ENCODE measurements at places on chromosomes 1 and 21.

- DNase-seq, result no peak
Observed at GRCh38 chr1:3759796-3760195, 7.5 kb downstream of the CCDC27 start.

- no peak for DNase-seq
Observed at GRCh38 chr21:15860541-15860940, 130.8 kb downstream of the USP25 start.

- no peak for DNase-seq
Observed at GRCh38 chr1:54973205-54973921, 7.1 kb upstream of the TMEM61 start.

GRCh38 chr1:208107425-208108212 is 136.6 kb downstream of the PLXNA2 start:
- DNase-seq, result no peak

DNA sequence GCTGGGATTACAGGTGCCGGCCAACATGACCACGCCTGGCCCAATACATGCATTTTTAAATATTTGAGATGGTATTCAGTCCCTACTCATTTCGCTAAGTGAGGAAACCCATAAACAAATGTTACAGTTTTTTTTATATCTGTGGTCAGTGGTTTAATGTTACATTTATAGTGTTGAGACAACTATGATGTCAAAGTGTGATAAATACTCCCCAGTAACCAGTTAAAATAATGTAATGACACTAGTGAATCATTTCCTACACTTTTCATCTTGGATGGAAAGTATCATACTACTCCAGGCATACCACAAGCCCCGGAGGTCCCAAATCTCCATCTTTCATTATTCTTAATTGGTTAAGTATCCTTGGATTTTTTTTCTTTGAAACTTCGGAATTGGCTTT is 87.5 kb upstream of the KIF26B start:
- DNase-seq, result no peak

GRCh38 chr21:43864313-43864961 is 586 bp upstream of the AGPAT3 start:
- DNase-seq, result peak; percentile 58

- no peak for DNase-seq
Observed at GRCh38 chr1:28516518-28516956, 10.7 kb downstream of the RCC1 start.

DNA sequence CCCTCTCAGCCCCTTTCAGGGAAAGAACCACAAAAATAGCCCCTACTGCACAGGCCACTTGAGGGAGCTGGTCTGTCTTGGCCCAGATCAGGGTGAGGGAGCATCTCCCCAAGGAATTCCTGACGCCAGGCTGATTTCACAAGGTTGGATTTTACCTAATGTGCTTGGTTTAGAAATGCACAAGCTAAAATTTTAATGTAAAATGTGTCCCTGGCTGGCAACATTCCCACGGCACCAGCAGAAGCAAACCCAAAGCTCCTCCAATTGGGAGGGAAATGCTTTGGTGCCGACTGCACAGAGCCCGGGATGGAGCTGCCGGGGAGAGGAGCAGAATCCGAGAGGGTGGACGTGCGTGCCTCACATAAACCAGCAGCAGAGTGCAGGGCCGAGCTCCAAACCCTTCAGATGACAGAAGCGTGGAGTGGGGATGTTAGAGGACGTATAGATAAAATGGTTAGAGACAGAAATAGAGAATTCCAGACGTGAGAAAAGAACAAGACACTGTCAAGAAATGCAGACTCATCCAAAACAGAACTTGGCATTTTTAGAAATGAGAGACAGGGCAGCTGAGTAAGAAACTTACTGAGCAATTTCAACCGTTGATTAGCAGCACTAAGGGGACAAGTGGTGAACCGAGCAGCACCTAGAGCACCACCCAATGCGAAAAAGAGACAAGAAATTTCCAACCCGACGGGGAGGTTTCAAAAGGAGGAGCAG is 41.6 kb upstream of the TMEM52 start:
- no peak for DNase-seq

GRCh38 chr1:217896490-217896889 is 265.3 kb downstream of the SPATA17 start:
- DNase-seq, result no peak

DNA sequence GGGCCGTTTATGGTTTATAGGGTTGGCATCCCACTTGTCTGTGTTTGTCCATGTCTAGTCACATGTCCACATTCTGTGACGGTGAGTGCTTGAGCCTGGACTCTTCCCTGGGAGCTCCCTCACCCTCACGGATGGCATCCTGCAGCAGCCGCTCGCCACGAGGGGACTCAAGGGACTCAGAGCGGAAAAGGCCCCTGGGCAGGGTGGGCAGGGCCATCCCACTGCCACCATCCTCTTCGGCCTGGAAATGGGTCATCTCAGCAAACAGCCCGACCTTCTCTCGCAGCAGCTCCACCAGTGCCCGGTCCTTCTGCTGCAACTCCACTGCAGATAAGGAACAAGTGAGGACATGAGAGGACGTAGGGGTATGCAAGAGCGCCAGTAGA is 11.1 kb downstream of the RXFP4 start:
- DNase-seq, result no peak

GRCh38 chr1:24373044-24373443 is 40.5 kb downstream of the STPG1 start:
- DNase-seq, result no peak

DNA sequence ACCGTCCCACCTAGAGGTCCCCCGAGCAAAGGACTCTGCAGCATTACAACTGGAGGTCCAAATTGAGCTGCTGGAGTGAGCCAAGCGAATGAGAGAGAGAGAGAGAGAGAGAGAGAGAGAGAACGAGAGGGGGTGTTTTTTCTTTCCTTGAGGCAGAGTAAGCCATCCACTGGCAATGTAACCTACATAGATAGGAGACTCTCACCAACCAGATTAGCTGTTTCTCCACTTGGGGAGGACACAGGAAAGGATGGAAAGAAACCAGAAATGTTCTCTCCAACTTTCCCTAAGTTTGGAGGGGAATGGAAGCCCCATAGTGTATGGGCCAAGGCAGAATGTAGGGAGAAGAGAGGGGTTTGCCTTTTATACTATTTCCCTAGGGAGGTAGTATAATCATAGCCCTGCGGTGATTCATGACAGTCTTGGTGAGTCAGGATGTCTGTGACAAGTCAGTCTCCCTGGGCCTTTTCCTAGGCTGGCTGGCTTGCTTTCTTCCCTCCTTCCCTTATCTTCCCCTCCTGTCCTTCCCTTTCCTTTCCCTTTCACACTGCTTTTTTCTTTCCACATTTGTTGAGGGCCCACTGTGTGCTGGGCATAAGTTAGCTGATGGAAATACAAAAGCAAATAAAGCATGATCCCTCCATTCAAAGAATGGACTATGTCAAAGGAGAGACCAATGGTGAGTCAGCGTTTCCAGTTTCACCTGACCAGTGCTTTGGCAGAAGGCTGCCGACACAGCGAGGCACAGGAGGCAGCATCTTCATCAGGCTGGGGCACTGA is 7.1 kb downstream of the FNDC7 start:
- no peak for DNase-seq

GRCh38 chr1:1577367-1578011 is 2.8 kb upstream of the SSU72 start:
- no peak for DNase-seq

DNA sequence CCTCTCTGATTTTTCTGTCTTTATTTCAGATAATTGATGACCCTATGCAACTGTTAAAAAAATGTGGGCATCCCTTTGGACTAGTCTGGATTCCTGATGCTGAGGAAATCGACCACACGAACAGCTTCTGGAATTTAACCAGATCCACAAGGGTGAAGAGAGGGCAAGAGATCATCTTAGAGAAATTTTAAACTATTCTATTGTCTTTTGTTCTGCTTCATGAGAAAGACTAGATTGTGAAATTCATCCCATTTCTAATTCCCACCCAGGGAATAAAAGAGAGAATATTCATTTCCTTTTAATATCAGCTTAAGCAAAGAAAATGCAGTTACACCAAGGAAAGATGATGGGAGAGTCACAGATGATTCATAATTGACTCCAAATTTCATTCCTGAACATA is 71.8 kb downstream of the DUSP10 start:
- DNase-seq, result no peak

- DNase-seq, result no peak
Observed at GRCh38 chr1:165869343-165869742, 41.9 kb downstream of the UCK2 start.

DNA sequence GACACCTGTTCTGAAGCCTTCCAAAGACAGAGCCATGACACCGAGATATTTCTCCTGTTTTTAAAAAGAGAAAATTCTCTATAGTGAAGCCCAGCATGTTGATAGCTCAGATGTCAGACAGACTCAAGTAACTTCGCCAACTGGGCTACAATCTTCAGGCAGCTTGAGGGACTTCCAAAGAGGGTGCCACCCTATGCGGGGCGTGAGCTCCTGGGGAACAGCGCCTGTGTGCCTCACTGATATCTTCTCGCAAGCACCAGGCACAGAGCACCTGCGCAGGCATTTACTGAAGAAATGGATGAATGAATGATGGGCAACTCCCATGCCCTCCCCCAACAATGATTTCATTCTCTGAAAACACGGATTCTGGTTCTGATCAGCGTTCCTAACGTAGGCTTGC is 17.6 kb downstream of the RIPK4 start:
- DNase-seq, result no peak

DNA sequence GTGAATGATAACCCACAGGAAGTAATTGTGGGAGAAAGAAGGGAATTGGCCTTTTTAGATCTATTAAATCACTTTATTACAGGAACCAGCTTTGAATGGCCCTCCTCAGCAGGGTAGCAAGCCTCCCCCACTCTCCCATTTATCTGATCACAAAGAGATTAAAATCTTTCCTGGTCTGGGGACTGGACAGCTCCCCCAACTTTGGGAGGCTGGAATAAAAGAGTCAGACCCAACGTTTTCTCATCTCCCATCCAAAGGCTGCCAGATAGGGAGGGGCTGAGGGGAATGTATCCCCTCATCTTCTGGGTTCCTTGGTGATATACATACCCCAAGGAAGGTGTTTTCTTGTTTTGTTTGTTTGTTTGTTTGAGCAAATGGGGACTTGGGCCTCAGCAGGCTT is 2.4 kb downstream of the LIN28A start:
- no peak for DNase-seq

GRCh38 chr1:243496187-243496646 is 240.4 kb downstream of the SDCCAG8 start:
- DNase-seq, result no peak

DNA sequence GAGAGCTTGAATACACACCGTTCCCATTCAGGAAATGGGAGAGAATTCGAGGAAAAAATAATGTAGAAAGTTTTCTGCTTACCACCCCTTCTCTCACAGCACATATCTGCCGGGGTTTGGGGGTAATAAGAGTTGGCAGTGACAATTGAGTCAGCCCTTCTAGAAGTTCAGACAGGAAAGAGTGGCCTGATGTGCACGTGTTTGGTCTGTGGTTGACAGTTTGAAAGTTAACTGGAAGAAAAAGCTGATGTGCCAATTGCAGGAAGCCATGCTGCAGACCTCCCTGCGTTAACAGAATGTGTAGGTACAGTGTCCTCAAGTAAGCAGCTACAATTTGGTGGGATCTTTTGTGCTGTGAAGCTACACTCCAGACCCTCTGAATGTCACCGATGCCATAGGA is 50.9 kb downstream of the DHX9 start:
- DNase-seq, result no peak

DNA sequence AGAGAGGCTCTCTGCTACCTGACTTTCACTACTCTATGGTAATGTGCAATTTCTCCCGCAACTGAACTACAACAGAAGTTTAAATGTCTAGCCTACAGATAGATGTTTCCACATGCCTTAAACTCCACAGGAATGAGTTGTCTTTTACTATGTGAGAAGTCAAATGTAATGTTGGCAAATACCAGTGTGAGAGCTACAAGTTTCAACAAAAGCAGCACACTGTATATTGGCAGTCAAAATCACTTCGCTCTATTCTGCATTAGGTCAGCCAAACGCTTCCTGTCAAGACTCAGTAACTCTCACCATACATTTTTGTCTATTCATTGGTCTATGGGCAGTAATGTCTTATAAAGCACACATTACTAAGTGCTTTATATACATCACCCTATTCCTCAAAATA is 41.9 kb downstream of the LUZP1 start:
- DNase-seq, result no peak

GRCh38 chr1:226934483-226935237 is 5.4 kb upstream of the COQ8A start:
- no peak for DNase-seq

DNA sequence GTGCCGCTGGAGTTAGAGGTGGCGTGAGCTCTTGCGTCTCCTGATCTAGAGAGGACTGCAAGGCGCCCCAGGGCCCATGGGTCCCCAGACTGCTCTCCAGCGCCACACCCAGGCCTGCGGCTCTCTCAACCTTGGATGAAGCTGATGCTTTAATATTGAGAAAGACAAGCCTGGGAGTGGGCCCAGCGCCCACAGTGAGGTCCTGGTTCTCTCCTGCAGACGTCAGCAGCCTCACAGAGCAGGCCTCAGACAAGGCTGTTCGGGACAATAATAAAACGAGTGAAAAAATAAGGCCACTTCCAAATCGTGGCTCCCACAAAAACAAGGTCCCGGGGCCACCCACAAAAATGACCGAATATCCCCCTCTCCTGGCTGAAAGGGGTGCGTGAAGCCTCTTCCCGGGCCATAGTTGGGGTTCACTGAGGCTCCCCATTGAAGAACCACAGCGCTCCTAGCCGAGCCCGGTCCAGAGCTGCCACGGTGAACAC is 6.0 kb upstream of the DNMT3L start:
- DNase-seq, result no peak

DNA sequence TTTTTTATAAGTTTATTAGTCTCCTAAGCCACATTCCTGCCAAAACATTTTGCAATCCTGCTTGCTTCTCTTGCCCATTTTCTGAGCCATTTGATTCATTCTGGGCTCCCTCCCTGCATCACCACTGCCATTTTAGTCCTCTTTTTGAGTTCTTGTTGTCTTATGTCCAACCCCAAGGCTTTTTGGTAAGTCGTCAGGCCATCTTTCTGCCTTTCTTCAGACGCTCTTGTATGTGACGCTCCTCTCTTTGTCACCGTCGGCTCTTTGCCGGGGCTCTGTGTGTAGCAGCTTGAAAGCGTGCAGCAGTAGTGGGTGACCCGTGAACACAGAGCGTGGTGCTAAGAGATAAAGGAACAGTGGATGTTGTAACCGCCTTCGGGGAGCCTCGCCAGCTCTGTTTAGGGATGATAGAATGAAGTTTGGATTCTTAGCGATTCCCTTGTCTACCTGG is 14.6 kb downstream of the HUNK start:
- no peak for DNase-seq

GRCh38 chr1:32816676-32817158 is 441 bp downstream of the YARS1 start:
- DNase-seq, result no peak

DNA sequence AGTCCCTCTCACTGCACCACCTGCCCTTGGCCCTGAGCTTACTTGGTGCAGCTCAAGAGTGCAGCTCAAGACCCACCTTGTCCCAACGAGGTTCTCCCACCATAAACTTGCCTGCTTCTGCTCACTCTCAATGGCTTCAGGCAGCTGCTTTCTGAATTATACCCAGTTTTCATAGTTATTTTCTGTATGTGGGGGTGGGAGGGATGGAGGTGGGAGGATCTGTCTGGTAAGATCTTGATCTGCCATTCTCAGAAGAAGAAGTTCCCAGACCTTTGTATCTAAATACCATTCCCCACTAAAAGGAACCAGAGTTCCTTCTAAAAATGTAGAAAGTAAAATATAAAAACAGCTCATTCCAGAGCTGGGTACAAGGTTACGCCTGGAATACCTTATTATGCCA is 111.5 kb downstream of the SIM2 start:
- no peak for DNase-seq
